Tongue (tissue), 3 donors: ENCODE measurements at places on chromosomes 3 and 15.
A peak's percentile ranks its signal among the peaks of the same experiment; 100 is the strongest.

- DNase-seq: peak; percentile 95
Observed at GRCh38 chr3:195154793-195155535, 116.0 kb downstream of the XXYLT1 start.

DNA sequence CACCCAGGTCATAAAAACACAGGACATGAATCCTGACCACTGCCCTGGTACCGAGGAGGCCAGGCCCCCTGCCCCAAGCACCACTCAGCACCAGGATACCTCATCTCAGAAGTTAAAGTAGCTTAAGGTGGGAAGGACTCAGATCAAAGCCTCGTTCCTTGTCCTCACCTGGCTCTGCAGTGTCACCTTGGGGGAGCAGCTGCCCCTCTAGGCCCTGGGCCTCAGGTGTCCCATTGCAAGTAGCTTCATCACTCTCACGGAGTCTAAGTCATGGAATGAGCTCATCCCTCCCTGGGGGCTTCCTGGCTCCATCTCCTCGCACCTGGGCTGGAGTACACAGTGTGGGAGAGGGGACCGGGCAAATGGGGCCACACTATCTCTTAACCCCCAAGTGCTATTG, 148.0 kb downstream of the TPRA1 start:
- DNase-seq: no peak

DNA sequence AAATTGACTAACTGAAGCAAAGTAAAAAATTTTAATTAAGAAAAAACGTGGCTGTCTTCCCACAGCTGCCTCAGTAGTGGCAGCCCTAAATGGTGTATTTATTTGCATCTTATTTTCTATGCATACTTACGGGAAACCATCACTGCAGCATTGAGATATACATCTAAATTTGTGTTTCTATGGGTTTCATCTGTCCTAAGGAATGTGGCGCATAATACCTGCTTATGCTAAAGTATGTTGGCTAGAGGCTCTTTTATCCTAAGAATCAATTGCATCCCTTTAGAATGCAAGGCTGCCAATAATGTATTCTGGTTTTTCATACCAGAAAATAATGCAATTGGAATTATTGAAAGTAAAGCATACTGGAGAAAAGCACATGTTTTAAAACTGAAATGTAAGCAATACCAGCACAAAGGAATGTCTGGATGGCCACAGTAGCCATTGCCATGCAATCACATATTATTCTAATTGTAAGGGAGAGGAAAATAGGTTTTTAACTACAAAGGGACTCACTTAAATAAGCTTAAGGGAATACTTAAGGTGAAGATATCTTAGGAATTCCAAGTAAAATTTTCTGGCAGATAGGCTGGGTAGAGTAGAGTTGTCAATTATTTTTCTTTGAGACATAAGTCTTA, 834.5 kb upstream of the NECTIN3 start:
- DNase-seq: no peak

DNA sequence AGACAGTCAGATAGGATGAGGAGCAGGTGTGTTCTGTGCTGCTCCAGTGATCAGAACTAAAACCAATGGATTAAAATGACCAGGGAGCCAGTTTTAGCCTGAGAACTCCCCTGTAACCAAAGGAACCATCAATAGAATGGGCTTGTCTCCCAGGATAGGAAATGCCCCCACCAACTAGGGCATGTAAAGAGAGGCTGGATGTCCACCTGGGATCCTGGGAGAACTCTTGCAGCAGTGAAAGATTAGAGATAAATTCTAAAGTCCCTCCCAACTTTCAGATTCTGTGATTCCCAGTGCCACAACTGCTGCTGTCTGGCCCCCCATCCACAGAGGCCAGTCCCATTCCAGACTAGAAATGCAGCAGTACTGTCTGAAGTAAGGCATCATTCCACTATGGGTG, 33.8 kb downstream of the HDC start:
- no peak for DNase-seq

DNA sequence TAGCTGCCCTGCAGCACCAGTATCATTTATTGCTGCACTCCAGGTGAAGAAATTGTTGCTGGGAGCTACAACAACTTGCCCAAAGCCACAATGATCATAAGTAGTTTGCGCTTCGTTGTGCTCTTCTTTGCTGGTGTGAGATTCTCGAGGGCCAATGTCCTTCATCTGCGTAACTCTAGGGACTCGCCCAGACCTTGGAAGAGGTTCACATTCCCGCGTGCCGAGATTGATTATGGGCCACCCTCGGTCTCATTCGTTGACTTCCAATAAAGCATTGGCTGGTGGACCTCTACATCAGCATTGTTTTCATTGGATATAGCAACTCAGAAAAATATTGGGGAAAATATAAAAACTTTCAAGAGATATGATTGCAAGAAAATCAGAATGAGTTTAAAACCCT, 423 bp upstream of the PHLDB2 start:
- no peak for DNase-seq

- no peak for DNase-seq
Observed at GRCh38 chr3:94294806-94295205, 231.9 kb downstream of the NSUN3 start.

DNA sequence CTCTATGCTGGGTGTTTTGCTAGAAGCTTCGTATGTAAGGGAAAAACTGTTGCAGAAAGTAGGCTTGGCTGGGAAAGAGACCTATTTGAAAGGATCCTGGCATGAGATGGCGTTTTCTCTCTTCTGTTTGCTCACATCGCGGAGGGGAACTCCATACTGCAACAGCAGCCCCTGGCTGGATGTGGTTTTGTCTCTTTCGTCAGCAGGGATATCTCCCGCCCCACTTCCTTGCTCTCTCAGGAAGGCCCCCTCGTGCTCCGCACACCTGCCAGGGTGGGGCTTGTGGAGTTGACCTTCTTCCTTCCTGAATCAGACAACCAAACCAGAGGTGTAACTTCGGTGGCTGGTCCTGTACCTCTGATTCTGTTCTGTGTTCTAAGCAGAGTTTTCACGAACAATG, 26.4 kb upstream of the MYZAP start:
- no peak for DNase-seq

DNA sequence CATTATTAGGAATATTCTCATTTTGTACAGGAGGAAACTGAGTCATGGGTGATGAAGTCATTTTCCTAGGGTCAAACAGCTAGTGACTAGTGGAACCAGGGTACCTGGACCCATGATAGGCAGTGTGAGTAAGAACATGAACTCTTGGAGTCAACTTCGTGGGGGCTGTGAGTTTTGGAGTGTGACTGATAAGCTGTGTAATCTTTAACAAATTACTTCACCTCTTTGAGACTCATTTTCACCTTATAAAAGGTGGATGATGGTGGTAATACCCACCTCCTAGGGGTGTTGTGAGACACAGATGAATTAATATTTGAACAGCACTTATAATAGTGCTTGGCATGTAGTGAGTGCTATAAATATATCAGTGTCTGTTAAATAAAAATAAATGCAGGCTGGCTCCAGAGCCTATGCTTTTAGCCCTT, 9.1 kb downstream of the SEMA6D start:
- DNase-seq: peak; percentile 24

DNA sequence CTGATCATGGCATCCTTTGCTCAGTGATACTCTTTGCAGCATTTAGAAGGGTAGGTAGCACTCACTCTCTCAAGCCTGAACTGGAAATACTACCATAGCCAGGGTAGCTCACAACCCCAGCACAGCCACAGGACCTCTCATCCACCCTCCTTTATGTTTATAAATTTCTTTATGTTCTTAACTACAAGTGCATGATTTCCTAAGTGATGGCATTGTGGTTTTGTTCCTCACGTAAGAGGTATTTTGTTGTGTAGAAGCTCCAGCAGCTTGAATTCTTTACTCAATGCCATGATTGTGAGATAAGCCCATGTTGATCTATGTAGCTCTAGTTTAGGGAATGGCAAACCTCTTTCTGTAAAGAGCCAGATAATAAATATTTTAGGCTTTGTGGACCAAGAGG, 7.9 kb upstream of the RTP3 start:
- DNase-seq: no peak

DNA sequence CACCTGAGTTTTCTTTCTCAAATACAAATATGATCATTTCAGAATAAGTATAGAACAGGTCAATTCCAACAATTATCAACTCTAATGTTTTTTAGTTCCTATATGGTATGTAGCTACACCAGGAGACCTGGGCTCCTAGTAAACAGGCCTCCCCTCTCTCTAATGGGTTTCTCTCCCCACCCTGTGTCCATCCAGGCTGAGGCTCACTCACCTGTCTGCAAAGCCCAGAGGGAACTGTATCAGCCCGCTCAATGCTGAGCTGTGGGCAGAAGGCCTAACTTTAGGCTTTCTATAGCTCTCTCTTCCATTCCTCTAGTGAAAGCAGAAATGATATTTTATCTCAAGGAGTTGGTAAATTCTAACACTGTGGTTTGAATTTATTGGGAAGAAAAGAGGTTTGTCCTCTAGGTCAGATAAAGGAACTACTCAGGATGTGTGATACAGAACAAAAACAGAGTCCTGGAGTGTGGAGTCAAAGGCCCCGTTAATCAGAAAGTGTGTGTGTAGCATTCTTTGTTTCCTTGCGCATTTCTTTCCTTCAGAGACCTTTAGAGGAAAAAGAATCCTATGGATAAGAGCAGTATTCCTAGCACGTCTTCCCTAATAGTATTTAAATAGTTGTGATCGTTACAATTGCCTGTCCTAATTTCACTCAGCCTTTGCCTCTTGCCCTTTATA, 408.9 kb downstream of the PYDC2 start:
- DNase-seq: no peak

- no peak for DNase-seq
Observed at GRCh38 chr3:58866079-58866478, 183.7 kb downstream of the CFAP20DC start.

- DNase-seq: peak; percentile 13
Observed at GRCh38 chr15:50107591-50108408, 11.2 kb downstream of the ATP8B4 start.

GRCh38 chr3:100198579-100199269, 62.1 kb upstream of the TBC1D23 start:
- DNase-seq: no peak

DNA sequence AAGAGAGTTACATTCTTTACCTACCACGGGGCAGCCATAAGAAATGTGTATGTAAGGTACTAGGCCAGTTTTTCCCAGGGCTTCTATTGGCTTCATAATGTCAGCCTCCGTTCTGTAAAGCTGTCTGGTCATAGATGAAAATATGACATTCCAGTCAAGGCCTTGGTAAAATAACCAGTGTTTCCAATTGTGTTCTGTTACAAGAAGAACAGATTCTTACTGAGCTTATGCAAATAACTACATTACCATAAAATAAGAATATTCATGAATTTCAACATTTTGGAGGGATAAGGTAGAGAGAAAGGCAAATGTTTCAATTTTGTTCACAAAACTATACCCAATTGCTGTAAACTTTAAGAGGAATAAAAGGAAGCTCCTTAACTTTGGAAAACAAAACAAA, 315.5 kb downstream of the THSD4 start:
- DNase-seq: no peak

DNA sequence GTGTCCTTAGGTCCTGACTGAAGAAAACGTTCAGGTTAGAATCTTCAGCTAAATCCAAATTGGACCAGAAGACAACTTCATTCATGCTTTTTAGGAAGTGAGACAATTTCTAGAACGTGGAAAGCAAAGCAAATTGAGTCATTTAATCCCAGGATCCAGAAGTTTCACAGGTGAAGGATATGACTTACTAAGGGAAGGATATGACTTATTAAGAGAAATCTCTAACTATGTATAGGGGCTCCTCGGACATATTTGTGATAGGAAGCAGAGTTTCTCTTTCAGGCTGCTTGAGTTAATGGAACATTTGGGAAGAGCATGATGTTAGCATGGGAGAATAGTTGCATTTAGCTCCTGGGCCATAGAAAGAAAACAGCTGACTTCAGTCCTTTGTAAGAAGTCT, 16.1 kb upstream of the PLOD2 start:
- DNase-seq: no peak

DNA sequence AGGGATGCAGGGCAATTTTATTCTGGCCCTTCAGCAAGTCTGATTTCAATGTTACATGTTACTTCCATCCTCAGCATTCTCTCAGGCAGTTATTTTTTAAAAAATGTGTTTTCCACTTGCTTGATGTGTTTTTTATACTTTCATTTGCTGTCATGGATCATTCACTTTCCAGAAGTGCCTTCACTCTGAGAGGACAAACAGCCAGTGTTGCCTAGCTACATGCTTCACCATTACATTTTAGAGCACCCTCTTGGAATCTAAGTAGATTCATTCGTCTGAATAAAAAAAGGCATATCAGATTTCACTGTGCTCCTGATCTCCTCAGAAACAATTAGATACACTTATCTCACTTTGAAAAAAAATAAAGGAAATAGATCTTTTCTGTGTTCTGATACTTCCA, 93.6 kb upstream of the POU1F1 start:
- peak; percentile 7 for DNase-seq

DNA sequence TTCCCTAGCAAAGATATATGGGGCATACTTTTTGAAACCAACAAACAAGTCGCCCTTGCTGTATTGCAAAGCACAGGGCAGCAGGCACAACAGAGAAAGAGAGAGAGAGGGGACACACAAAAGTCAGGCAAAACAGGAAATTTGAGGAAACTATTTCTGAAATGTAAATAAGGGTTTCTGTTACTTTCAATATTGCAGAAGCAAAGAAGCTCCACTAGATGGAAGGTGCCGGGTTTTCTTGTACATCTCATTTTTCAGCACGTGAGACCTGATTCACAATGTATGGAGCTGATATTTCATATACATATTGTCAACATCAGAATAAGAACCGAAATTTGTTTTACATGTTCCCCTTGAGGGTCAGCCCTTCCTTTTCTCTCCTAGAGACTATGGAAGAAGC, 127.4 kb downstream of the FOXP1 start:
- no peak for DNase-seq

GRCh38 chr3:118948146-118948545, 86.5 kb downstream of the IGSF11 start:
- no peak for DNase-seq

- no peak for DNase-seq
Observed at GRCh38 chr15:95422255-95422654, 908.2 kb upstream of the NR2F2 start.

DNA sequence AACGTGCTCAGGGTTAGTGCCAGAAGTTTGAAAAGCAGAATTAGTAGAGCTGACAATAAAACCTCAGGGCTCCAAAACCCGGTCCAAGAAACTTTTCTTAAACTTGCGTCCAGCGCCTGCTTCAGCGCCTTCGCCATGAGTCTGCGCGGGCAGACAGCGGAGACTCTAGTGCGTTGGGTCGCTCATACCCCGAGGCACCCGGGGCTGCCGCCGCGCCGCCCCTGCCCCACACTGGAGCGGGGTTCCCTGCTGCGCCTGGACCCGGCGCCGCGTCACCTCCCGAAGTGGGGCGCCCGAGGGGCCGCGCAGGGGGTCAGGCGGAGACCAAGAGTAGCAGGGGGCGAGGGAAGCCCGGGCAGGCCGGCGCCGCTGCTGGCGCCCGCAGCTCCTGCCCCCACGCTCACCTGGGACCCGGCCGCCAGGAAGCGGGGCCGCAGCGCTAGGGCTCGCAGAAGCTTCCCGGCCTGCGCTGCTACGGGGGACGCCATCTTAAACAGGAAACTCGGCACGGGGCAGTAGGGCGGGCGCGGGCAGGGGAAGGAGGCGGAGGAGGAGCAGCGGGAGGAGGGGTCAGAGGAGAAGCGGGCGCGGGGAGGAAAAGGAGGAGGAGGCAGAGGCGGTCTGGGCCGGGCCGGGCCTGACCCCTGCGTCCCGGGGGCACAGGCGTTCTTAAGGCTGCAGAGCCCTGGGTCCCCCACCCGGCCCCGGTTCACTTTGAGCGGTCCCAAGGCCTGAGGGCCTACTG, at the start of gene SUCLG2:
Gene SUCLG2 (minus strand): TSS at position 514 of the 745 bp plus-strand sequence. CDS start 26 bp downstream, at position 488.
- DNase-seq: peak; percentile 95
